ENCODE measurements at places on chromosomes 1 and 21.

- no peak for DNase-seq
Measured at GRCh38 chr1:30335389-30335996, 387.9 kb downstream of the MATN1 start.

DNA sequence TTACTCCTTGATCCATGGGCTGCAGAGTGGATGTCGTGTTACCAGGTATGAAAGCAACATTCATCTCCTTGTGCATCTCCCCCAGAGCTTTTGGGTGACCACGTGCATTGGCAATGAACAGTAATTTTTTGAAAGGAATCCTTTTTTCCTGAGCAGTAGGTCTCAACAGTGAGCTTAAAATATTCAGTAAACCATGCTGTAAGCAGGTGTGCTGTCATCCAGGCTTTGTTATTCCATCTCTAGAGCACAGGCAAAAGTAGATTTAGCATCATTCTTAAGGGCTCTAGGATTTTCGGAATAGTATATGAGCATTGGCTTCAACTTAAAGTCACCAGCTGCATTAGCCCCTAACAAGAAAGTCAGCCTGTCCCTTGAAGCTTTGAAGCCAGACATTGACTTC, 27.3 kb downstream of the AGPAT3 start:
- no peak for DNase-seq

DNA sequence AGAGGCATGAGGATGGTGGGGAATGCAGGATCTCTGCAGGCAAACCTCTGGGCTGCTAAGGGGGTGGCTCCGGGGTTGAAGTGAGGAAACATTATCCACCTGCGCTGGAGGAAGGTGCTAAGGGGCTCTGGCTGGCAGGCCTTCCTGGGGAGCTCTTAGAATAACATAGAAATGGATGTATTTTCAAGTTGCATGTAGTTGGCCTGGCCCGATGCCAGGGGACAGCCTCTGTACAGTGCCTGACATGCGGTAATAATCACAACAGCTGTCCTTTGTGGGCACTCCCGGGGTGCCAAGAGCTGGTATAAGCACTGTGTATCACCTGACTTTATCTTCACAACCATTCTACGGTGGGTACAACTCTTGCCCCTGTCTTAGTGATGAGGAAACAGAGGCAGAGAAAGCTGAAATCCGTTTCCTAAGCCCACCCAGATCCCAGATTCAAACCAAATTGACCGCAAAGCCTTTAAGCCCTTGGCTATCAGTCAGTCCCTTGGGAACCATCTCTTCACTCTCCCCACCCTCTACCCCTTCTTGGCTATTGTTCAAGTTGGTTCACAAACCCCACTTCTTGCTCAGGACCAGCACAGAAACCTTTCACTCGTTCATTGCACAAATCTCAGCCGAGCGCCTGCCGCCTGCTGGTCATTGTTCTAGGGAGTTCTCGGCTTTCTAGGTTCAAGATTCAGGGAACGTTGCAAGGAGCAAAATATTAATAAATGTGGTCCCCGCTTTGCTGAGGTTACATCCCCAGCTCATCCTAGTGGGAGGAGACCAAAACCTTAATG, 30.9 kb downstream of the PADI4 start:
- DNase-seq: no peak

- DNase-seq: no peak
Measured at GRCh38 chr1:65894738-65895605, 102.3 kb downstream of the PDE4B start.

GRCh38 chr1:232954594-232955365, 4.4 kb downstream of the NTPCR start:
- no peak for DNase-seq

- no peak for DNase-seq
Measured at GRCh38 chr1:201311356-201312011, 28.2 kb downstream of the PKP1 start.

Data from activated effector memory CD4-positive, alpha-beta T cell treated with anti-CD3 and anti-CD28 coated beads, Interleukin-2, amount 50 U/mL, for 16 hours (primary cell).